ENCODE measurements at places on chromosomes 7 and 10.

GRCh38 chr7:151761231-151761630, 115.7 kb downstream of the PRKAG2 start:
- DNase-seq: no peak

DNA sequence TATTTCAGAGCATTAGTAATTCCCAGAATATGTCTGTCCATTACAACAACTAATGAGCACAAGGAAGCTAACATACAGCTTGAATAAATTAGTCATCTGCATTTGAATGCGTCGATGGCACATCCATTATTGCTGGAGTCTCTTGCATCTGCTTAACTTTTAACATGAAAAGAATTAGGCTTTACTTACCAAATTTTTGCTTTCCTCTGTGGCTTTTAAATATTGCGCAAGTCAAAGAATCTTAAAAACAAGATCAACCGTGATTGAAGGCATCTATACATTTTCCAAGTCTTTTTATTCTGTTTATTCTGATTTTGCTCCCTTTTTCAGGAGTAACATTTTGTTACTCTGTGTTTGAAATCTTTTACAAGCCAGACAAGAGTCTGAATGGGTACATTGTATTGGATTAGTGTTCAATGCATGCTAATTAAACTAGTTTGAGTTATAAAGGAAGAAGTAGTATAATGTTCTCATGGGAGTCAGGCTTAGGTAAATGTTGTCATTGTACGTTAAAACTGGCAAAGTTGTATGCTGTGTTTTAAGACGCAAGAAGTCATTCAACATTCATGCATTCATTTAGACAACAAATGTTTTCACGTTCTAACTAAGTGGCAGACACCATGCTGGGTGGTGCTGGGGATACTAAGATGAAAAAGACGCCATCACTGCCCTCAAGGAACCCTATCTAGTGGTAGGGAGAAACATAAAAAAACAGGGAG, 4.0 kb upstream of the CACNB2 start:
- no peak for DNase-seq

GRCh38 chr7:153413540-153414287, 638.5 kb upstream of the DPP6 start:
- no peak for DNase-seq

DNA sequence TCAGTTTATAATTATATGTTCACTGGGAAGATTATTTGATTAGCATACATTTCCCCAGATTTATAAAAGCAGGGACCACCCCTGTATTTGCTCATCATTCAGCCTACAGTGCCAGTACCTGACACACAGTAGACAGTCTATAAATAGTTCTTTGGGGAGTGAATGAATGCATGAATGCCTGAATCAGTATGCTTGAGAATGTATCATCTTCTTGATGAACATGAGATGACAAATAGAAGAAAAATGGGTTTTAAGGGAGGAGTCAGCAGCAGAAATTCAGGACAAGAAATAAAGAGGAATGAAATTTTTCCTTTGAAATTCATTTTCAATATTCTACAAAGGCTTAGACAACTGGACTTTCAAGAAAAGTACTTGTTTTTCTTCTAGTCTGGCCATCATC, 295.8 kb upstream of the LRRTM3 start:
- no peak for DNase-seq

- no peak for DNase-seq
Observed at GRCh38 chr10:121559326-121560026, 38.8 kb downstream of the FGFR2 start.

DNA sequence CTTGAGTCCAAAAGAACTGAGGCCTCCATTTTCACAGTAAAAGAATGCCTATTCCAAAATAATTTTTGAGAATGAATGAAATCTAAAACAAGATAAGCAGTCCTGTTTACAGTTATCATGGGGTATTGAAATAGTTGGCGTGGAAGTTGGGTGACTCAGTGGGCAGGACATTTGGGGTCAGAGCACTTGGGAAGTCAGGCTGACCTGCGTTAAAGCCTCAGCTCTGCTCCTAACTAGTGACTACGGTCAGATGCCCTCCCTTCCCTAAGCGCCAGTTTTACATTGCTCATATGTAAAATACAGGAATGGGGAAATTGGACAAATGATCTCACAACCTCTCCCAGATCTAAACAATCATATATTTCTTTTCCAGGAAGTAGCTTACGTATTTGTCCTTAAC, 2.3 kb upstream of the PAPSS2 start:
- no peak for DNase-seq

DNA sequence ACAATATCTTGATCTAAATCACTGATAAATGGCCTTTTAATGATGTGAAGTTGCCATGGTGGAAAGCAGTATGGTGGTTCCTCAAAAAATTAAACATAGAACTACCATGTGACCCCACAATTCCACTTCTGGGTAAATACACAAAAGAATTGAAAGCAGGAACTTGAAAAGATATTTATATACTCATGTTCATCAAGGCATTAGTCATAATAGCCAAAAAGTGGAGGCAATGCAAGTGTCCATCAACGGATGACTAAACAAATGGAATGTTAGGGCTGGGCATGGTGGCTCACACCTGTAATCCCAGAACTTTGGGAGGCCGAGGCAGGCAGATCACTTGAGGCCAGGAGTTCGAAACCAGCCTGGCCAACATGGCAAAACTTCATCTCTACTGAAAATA, 2.0 kb upstream of the DNAJC12 start:
- no peak for DNase-seq

DNA sequence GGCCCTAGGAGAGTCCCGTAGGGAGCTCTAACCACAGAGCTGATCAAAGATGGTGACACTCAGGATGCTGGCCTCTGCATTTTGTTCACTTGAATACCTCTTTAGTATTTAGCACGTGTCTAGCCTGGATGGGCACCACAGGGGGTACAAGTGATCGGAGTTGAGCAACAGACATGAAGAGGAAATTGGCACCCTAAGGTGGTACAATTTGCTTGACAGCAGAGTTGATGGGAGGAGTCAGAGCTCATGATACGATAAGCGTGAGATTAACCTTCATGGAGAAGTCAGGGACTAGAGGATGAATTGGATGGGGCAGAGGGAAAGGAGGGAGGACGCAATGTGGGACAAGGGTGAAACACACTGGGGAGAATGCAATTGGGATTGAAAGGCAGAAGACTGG, 9.9 kb upstream of the ZNF212 start:
- no peak for DNase-seq

DNA sequence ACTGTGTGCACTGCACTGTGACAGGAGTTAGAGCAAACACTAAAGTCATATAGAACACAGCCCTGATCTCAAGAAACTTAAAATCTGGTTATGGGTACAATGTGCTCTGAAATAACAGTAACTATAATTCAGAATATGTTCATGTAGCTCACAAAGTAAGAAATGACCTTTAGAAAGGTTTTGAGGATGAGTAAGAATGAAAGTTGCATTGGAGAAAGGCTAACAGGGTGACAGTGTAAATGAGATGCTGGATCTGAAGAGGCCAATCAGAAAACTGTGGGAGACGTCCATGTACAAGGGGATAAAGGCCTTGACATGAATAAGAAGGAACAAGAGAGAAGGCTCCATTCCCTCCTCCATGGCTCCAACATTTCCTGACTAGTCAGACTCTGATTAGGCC, 124.7 kb downstream of the GRM3 start:
- no peak for DNase-seq

- DNase-seq: no peak
Observed at GRCh38 chr10:14740684-14741247, 33.9 kb downstream of the FAM107B start.

- no peak for DNase-seq
Observed at GRCh38 chr7:72298091-72298490, 114.0 kb downstream of the CALN1 start.

GRCh38 chr10:133394801-133395221, 854 bp downstream of the MTG1 start:
- DNase-seq: no peak

- DNase-seq: no peak
Observed at GRCh38 chr7:42103456-42103855, 133.6 kb downstream of the GLI3 start.

GRCh38 chr10:22333975-22334282, 11.4 kb upstream of the SPAG6 start:
- no peak for DNase-seq

DNA sequence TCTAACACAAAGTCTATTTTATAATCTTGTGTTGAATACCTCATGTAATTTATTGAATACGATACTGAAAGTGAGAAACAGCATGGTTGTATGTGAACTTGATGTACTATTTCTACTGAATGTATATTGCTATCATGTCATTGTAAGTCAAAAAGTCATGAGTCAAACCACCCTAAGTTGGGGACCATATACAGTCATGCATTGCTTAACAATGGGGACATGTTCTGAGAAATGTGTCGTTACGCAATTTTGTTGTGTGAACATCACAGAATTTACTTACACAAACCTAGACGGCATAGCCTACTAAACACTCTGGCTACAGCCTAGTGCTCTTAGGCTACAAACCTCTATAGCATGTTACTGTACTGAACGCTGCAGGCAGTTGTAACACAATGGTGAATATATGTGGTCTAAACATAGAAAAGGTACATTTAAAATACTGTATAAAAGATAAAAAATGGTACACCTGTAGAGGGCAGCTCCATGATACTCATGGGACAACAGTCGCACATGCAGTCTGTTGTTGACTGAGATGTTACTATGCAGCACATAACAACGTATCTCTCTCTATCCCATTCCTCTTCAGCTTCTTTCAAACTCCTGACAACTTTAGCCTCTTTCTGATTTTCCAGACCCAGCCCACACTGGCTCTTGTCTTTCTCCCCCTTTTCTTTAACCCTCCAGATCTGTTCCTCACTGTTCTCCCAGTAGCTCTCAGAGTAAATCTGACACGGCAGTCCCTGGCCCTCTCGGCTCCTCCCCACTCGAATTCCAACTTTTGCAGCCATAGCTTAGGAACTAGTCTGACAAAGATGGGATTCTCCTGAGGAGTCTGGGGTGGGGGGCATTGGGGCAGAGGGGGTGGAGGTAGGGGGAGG, 90.1 kb downstream of the SNX10 start:
- DNase-seq: no peak

- DNase-seq: no peak
Observed at GRCh38 chr10:131876508-131876907, 24.3 kb upstream of the PPP2R2D start.

DNA sequence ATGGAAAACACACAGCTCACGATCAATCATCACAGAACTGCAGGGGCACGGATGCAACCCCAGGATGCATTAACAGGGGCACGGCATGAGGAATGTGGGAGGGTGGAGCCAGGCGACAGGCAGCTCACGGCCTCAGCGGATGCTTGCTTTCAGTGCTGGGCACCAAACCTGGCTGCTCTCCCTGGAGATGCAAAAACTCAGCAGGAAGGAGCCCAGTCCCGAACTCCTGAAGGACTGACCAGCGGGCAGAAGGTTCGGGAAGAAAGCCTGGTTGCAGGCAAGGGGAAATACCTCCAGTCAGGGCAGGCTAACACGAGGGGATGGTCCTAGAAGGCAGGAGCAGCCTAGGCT, 66.8 kb downstream of the CHST15 start:
- DNase-seq: no peak

GRCh38 chr7:131355917-131356777, 28.5 kb downstream of the MKLN1 start:
- DNase-seq: no peak

DNA sequence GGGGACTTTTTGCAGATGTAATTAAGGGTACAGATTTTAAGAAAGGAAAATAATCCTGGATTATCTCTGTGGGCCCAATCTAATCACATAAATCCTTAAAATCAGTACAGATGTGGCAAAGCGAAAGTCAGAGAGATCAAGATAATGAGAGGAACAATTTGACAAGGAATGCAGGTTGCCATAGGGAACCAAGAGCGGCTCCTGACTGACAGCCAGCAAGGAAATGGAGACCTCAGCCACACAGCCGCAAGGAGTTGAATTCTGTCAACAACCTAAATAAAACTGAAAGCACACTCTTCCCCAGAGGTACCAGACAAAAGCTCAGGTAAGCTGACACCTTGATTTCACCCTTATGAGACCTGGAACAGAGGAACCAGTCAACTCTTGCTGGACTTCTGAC, 3.4 kb upstream of the PNPLA8 start:
- no peak for DNase-seq

DNA sequence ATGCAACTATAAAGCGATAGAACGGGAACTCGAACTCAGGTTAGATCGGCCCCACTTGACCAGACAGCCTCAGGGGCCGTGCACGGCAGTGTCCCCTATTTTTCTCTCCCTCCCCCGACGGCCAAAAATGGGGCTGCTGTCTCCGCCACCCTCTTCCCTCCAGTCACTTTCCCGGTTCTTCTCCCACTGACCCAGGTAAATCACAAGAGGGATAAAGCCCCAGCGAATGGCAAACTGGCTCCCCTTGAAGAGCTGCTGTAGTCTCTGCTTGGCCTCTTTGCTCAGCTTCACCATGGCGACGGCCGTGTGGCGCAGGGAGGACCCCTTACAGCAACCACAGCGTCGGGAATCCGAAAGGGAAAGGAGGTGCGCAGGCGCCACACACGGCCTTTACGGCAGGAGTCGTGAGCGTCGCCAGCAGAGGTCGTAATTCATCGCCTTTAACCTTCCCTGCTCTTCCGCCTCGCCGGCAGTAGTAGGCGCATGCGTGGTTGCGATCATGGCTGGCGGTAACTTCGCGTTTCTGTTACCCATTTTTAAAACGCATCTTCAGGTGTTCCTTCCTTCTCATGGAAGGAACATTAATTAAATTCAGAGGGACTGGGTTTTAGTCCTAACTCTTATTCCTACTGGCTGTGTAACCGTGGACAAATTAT, at the start of gene TOMM7:
TOMM7 (minus strand) TSS at position 364 of the 656 bp plus-strand sequence; CDS start at position 294, 70 bp downstream.
- peak; percentile 61 for DNase-seq

DNA sequence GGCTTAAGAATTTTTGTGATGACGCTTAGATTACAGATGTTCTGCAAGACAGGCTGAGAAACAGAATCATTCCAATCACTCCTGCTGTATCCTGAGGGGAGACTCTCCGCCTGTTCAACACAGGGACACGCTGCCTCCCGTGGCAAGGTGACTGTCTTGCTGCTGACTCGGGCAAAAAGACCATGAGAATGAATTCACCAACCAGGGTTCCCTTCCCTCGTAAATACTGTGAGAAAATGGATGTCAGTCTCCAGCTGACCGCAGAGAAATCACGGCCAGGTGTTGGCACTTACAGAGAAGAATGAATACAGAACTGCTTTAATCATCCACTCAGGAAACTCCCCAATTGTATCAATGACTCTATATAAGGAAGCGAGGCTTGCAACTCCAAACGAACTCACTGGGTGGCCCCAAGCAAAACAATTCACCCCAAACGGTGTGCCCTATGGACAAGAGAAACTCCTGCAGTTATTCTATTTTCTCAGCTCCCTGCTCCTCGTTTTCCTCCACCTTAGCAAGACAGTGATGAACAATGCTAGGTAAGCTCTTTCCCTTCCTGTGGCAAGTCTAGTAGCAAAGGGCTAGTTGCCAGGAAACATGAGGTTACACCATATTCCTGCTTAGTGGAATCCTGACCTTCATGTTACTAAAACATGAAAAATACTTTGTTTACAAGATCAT, 22.8 kb downstream of the GNA12 start:
- no peak for DNase-seq

GRCh38 chr7:67619175-67619574, 622.5 kb downstream of the TYW1 start:
- no peak for DNase-seq
